ENCODE measurements at places on chromosomes 3 and 15.
A peak's percentile ranks its signal among the peaks of the same experiment; 100 is the strongest.

DNA sequence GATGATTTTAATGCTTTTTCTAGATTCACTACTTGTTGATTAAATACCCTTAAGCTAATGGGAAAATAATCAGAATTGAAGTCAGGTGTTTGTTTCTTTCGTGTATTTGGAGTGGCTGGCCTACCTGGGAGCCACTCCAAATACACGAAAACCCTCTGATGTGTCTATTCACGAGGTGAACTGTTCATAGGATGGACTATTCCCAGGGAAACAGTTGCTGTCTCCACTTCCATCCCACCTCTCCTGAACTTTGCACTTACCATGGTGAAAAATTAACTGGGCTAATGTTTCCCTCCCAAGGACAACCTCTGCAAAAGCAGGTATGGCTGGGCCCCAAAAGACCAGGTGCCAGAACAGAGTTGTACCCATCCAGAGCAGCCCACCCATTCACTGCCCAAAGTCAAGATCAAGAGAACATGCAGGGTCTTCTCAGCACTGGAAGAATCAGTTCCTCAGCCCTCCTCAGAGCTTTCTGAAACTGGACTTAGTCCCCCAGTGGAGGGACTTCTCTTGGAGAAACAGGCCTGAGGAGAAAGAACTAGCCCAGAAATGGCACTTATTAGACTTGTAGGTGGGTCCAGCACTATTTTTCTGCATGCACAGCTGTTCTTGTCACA lies 2.9 kb upstream of the SMAD3 start:
- no peak for DNase-seq

DNA sequence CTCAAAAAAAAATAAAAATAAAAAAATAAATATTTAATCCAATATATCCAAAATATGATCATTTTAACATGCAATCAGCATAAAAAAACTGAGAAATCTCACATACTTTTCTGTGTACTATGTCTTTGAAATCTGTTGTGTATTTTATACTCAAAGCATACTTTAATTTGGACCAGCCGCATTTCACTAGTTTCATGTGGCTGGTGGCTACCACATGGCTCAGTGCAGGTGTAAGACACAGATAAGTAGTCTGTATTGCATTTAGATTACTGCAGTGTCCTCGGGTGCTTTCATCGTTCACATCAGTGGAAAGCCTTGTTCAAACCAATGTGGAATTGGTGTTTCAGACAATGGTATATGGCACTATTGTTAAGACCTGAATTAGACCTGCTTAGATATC lies 11.0 kb downstream of the CRTC3 start:
- DNase-seq, result no peak

DNA sequence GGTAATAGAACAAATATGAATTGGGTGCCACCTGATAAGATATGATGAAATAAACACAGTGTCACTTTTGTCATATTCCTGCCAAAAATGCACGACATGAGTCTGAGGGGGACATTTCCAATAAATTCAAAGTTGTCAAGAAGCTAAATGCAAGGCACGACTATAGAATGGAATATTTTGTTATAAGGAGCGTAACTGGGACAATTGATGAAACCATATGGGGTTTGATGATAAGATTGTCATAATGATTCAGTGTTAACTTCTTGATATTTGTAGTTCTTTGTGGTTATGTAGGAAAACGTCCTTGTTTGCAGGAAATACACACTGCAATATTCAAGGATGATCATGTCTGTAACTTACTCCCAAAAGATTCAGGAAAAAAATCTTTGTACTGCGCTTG lies 163.3 kb downstream of the MEX3B start:
- no peak for DNase-seq

- DNase-seq, result peak; percentile 24
These were observed 129.1 kb downstream of the MECOM start for GRCh38 chr3:169534439-169534838.

DNA sequence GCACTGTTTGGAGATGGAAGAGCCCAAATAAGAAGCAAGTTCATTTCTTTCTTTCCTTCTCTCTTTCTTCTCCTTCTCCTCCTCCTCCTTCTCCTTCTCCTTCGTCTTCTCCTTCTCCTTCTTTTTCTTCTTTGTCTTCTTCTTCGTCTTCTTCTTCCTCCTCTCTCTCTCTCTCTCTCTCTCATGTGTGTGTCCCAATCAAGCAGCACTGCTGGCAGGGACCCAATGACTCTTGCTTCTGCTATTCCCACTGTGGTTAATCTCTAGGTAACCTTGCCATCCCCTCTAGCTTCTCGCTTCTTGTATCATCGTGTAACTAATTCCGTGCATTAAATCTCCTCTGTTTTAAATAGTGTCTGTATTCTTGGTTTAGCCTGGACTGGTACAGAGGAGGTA lies 26.1 kb upstream of the ZNF280D start:
- peak; percentile 65 for DNase-seq

DNA sequence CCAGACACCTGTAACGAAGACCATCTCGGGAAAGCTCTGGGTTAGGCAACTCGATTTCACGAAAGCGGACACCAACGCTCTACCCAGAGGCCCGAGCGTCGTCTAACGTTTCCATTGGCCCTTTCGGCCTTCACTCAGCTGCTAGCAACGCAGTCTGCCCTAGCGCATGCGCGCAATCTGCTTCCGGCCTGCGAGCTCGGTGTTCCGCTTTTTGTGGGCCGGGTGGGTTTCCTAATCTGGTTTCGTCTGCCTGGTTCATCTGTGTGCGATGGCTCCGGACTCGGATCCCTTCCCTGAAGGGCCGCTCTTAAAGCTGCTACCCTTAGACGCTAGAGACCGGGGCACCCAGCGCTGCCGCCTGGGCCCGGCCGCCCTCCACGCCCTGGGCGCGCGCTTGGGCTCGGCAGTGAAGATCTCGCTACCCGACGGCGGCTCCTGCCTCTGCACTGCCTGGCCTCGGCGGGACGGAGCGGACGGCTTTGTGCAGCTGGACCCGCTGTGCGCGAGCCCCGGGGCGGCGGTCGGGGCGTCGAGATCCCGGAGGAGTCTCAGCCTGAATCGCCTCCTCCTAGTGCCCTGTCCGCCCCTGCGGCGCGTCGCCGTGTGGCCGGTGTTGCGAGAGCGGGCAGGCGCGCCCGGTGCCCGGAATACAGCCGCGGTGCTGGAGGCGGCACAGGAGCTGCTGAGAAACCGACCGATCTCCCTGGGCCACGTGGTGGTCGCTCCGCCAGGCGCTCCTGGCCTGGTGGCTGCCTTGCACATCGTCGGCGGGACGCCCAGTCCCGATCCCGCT lies 24.0 kb upstream of the GATM start:
- DNase-seq, result peak; percentile 96

- no peak for DNase-seq
These were observed 1134.9 kb downstream of the ROBO2 start for GRCh38 chr3:78174821-78175220.

- DNase-seq, result no peak
These were observed 23.1 kb upstream of the RHO start for GRCh38 chr3:129505341-129505740.

- DNase-seq, result no peak
These were observed 91.7 kb upstream of the PRICKLE2 start for GRCh38 chr3:64316971-64317370.

DNA sequence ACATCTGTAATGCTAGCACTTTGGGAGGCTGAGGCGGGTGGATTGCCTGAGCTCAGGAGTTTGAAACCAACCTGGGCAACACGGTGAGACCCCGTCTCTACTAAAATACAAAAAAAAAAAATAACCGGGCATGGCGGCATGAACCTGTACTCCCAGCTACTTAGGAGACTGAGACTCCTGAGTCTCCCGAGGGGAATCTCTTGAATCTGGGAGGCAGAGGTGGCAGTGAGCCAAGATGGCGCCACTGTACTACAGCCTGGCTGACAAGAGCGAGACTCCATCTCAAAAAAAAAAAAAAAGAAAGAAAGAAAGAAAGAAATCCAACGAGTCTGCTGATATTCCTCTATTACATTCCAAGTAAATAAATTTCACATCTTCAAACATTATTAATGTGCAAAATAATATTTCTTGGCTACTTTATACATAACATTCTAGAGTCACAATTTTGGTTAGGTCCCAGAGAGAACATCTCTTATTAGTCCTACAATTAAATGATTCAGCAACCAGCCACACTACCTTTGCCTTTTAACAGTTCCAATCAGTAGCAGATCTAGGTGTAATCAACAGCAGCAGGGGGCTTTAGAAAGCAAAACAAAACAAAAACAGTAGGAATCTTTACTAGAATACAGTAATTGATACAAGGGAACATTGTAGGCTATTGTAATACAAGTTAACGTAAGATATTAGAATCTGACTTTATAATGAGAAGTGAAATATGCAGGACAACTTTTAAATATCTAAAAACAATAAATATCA lies 195.8 kb downstream of the TBC1D5 start:
- no peak for DNase-seq

DNA sequence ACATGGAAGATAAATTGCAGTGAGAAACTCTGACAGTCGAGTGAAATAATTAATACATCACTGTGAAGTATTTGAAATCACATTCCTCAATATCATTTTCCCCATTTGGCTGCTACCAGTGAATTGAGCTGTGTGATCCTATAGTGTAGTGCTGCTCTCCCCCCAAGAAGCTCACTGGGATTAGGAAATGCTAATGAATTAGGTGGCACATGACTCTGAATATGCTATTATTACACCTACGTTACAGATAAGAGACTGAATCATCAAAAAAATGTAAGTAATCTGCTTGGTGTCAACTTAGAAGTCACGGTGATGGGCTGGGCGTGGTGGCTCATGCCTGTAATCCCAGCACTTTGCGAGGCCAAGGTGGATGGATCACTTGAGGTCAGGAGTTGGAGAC lies 34.7 kb upstream of the SYNM start:
- DNase-seq, result no peak

GRCh38 chr3:43391621-43392020 lies 105.3 kb downstream of the SNRK start:
- DNase-seq, result no peak

DNA sequence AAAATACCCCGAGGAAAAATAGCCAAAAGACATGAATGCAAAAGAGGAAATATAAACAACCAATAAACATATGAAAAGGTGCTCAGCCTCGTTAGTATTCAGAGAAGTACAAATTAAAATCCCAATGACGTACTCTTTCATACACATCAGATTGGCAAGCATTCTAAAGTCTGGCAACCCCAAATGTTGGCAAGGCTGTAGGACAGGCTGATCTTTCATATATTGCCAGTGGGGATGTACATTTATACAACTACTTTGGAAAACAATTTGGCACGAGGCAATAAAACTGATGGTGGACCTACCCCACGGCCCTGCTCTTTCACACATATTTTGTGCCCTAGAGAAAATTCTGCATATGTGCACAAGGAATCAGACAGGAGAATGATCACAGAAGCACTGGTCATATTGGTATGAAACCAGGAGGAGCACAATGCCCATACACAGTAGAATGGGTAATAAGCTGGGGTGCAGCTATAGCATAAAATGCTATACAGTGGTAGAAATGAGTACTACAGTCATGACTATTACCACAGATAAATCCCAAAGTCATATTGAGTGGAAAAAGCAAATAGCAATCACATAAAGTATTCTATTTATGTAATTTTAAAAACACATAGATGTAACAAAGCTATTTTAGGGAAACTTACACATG lies 176.0 kb upstream of the SLC24A5 start:
- DNase-seq, result no peak

- DNase-seq, result no peak
These were observed 4.6 kb upstream of the RPL14 start for GRCh38 chr3:40452562-40452875.

GRCh38 chr3:129144786-129145185 lies 16.1 kb downstream of the ISY1 start:
- no peak for DNase-seq

GRCh38 chr3:180855364-180855763 lies 57.1 kb upstream of the FXR1 start:
- no peak for DNase-seq

- DNase-seq, result no peak
These were observed 446.3 kb upstream of the NECTIN3 start for GRCh38 chr3:110625201-110625747.

DNA sequence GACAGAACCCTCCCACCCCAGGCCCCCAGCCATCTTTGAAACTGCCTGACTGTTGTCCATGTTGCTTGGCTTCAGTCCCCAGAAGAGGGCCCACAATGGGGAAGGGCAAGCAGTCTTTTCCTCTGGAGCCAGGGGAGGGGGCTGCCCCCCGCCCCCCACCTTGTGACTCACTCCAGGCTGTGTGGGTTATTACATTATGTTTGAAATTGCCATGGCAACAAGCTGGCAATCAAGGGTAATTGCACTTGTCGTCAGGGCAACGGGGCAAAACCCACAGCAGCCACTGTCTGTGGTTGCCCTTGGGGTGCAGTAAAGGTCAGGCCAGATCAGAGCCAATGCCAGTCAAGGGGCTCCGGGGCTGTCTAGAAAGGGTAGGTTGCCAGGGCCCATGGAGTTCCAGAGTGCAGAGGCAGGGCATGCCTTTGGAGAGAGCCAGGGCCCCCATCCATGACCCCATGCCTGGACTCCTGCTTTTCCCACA lies 3.1 kb upstream of the CAMKV start:
- no peak for DNase-seq

GRCh38 chr3:3734881-3735280 lies 64.3 kb upstream of the LRRN1 start:
- DNase-seq, result no peak

DNA sequence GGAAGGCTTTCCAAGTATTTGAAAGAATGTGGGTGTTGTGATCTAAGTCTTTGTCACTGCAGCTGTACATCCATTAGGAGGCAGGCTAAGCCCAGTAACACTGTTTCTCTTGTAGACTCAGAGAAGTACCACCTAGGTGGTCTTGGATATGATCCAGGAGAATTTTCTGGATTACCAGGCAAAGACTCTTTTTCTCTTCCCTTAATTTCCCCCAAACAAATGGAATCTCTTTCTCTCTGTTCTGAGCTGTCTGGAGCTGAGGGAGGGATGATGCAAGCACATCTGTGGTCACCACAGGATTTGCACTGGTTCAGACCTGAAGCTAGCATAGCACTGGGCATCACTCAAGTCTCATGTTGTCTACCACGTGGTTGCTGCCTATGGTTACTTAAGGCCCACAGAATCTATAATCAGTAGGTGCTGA lies 227.6 kb downstream of the NECTIN3 start:
- DNase-seq, result peak; percentile 26

Data from epithelial cell of prostate (primary cell).